ENCODE measurements at places on chromosomes 16 and 17.

GRCh38 chr17:40253565-40253964 lies 34.1 kb upstream of the CDC6 start:
- no peak for DNase-seq

- no peak for DNase-seq
Measured at GRCh38 chr16:56263711-56264608, 72.7 kb downstream of the GNAO1 start.

DNA sequence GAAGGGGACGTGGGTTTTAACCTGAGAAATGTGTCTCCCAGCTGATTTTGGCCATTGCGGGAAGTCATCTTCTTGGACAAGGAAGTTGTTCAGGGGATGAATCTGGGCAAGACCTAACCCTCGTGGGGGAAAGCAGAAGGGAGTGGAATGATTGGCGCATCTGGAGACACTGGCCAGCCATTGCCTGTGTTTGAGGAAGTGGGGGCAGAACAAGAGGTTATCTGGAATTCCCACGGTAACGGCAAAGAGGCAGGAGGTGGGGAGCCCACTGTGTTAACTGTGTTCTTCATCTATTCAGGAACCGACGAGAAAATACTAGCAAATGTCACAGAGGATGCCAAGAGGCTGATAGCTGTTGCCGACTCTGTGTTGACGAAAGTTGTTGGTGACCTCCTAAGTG lies 66.9 kb downstream of the RNF213 start:
- DNase-seq: no peak

GRCh38 chr17:63991611-63992010 lies 6.5 kb upstream of the PRR29 start:
- DNase-seq: no peak

DNA sequence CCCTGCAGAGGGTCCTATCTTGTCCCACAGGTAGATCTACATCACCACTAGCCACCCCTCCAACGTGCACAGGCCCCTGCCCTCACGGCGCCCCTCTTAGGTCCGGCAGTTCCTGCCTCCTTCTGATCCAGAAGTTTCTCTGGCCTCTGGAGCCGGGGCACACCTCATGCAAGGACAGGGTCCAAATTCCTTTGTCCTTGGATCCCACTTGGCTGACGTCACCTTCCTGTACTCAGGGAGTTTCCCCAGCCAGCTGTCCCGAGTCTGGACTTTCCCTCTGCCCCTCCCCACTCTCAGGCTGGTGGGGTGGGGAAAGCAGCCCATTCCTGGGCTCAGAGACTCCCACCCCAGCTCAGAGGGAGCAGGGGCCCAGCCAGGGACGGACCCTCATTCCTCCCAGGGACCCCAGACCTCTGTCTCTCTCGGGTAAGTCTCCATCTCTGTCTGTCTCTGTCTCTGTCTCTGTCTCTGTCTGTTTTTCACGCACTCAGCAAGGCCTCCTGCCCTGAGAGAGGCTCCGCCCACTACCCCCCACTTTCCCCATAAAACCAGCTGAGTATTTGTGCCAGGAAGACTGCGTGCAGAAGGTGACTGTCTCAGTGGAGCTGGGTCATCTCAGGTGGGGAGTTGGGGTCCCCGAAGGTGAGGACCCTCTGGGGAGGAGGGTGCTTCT lies at the start of gene IL32:
IL32 (plus strand) TSS at position 572 of the 673 bp plus-strand sequence. CDS start 172 bp downstream, outside the sequence.
- DNase-seq: peak; percentile 86

GRCh38 chr17:73867056-73867455 lies 222.8 kb upstream of the SDK2 start:
- DNase-seq: no peak

GRCh38 chr17:39271546-39271945 lies 45.8 kb upstream of the STAC2 start:
- no peak for DNase-seq

DNA sequence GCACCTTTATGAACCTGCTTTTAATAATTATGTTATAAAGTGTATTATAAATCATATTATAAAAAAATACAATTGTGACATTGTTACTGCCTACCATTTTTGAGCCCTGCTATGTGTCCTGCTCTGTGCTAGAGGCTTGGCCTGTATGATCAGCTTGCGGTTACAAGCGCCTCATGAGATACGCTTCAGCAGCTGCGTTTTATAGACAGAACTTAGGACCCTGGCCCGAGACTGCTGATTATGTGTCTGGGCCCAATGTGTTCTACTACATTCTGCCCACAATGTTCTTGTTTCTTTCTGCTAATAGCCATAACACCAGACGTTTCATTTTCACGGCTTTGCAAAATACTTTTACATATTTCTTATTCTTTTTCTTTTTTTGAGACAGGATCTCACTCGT lies 395.8 kb downstream of the SLC39A11 start:
- no peak for DNase-seq

GRCh38 chr16:68093816-68094613 lies 8.8 kb downstream of the NFATC3 start:
- DNase-seq: no peak

DNA sequence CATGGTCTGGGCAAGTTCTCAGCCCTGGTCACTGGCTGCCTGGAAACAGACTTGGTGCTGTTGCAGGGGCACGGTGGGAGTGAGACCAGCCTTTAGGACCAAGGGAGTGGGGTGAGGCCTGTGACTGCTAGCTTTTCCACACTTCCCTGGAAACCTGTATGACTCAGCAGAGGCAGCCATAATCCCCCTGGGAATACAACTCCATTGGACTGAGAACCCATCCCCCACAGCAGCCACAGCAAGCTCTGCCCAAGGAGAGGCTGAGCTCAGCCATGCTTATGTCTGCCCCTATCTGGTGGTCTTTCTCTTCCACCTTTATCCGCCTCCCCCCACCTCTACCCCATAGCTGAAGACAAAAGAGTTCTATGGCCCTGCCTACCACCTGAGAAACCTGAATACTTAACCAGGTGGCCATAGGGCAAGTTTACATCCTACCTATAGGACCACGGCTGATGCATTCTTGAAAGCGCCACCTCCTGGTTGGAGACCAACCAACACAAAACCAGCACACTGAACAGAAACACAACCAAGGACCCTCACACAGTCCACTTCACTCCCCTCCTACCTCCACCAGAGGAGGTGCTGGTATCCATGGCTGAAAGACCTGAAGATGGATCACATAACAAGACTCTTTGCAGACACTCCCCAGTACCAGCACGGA lies 816.2 kb upstream of the SOX9 start:
- no peak for DNase-seq

Data from hindlimb muscle (tissue), 1 donor.